Endothelial cell (in vitro differentiated cells): ENCODE measurements at places on chromosomes 6 and 20. TPM values are rescaled to one million over a fixed set of nuclear protein-coding genes. Genes with fewer than 3 reads are reported as not detected.

DNA sequence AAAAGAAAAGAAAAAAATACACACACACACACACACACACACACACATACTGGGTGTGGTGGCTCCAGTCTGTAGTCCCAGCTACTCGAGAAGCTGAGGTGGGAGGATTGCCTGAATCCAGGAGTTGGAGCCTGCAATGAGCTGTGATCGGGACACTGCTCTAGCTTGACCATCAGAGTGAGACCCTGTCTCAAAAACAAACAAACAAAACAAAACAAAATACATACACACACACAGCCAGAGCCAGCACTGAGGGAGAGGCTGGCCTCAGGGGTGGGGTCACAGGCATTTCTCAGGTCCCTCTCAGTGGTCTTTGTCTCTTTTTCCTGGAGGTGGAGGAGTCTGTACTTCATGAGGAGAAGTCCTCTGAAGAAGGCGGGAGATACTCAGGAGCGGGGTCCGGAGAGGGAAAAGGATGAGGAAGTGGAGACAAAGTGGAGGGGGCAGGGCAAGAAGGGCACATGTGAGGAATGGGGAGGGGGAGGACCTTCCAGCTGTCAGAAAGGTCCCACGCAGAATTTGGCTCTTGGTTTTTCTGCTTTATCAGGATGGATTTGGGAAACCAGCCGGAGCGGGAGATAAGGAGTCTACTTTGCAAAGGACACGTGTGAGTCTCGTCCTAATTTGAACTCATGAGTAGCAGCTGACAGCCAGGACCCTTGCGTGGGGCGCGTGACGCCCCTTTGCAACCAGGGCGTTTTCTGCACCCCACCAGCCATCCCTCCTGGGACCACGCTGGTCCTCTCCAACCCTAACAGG lies 7.7 kb upstream of the MICB start:
- no peak for DNase-seq

GRCh38 chr20:14422892-14423291 lies 85.5 kb upstream of the FLRT3 start:
- DNase-seq = no peak

GRCh38 chr6:33416386-33417127 lies 1.4 kb downstream of the CUTA start:
- DNase-seq = no peak

Gene VSX1
- total RNA-seq = not detected

GRCh38 chr6:22738194-22738593 lies 168.8 kb downstream of the HDGFL1 start:
- DNase-seq = no peak

Gene SERPINB6
- total RNA-seq = 186 TPM

DNA sequence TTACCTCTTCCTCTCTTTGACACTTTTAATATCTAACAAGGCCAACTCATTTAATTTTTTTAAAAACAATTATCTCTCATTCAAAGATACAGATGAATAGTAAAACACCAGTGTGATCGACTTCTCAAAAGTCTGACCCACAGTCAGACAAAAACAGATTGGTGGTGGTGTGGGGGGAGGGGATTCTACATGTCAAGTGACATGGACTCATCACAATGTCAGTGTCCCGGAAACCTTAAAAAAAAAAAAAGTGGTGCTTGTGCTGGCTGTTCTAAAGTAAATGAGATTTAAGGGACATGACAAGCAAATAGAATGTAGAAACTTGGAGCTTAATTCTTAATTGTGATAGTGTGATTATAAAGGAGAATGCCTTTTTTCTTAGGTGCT lies 16.3 kb upstream of the RFPL4B start:
- no peak for DNase-seq

- no peak for DNase-seq
Measured at GRCh38 chr6:7770111-7770510, 44.2 kb downstream of the BMP6 start.

Gene DYNLT2
- 0.62 TPM for total RNA-seq

Gene ATP6V1G2
- total RNA-seq = 1.8 TPM

DNA sequence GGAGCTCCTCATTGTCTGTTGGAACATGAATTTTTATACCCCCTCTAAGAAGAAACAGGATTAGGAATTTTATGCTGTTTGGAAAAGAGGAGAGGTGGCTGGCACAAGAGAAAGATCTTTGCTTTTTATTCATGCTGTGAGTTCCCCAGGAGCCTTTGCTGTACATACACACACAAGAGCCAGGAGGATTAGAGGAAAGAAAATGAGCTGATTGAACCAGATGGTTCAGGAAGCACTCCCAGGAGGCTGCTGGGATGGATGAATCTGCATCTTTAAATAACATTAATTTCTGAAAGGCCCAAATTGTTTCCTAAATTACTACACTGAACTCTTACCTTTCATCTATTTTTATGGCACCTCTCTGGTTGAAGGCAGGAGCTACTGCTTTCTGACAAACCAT lies 20.1 kb upstream of the TCP11 start:
- DNase-seq = no peak
